ENCODE measurements at places on chromosomes 1 and 21.

DNA sequence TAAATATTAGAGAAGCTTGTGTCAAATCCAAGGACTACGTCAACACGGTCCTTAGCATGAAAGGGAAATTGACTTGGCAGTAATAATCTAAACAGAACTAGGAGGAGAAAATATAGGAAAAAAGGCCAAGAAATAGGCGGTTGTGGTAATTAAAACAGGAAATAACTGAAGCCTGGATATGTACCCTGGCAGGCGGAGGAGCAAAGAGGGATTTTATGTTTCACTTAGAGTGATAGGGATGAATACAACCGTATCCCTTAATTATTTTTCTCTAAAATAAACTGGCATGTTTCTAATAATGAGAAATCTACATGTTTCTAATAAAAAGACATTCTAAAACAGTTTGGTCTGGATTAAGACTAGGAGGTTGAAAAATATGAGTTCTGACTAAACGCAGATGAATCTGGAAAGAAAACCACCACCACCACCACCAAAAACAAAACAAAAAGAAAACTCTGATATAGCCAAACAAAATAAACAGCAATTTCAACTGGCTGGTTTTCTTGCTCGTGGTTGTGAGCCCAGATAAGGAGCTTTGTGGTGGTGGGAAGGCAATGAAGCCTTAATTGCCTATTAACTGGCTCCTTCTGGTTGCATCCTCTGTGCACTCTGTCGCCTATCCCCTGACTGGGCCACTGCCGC lies 334.2 kb upstream of the SNX7 start:
- DNase-seq = no peak

- DNase-seq = no peak
Measured at GRCh38 chr1:55867304-55867843, 652.2 kb upstream of the USP24 start.

- no peak for DNase-seq
Measured at GRCh38 chr1:29311352-29312030, 75.2 kb downstream of the PTPRU start.

DNA sequence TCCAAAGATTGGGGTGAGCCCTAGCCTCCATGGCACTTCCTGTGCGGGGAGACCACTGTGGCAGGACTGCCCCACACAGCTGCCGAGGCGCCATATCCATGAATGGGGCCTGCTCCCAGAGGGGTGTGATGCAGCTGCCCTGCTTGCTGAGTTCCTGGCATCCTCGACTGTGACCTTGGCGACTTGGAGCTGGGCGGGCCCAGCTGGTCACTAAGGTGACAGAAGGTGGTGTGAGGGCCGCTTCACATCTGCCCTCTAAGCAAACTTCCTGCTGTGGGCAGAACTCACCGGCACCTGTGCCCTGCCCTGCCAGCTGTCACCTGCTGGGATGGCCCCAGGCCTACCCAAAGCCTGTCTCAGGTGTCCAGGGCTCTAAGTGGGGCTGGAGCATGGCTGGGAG lies 9.0 kb downstream of the TMEM61 start:
- no peak for DNase-seq

DNA sequence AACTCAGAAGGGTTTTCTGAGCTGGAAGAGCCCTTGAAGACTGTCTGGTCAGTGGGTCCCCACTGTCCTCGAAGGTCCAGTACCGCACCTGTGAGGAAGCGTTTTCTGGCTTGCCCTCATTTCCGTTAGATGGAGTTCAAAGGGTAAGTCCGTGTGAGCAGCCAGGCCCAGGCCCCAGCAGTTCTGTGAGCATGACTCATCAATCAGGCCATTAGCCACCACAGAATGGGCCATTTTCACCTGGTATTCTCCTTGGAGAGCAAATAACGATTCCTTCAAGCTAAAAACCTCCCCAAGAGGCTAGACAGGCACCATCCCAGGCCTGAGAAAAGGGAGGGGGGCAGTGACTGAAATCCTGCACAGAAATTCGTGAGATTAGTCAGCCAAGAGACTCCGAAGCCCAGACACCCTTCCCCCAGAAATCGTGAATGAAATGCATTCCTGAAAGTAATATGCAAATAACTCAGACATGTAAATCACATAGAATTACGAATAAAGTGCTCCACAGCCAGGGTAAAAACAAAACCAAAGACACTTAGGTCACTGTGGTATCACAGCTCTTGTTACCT lies 66.0 kb downstream of the BCAR3 start:
- no peak for DNase-seq

DNA sequence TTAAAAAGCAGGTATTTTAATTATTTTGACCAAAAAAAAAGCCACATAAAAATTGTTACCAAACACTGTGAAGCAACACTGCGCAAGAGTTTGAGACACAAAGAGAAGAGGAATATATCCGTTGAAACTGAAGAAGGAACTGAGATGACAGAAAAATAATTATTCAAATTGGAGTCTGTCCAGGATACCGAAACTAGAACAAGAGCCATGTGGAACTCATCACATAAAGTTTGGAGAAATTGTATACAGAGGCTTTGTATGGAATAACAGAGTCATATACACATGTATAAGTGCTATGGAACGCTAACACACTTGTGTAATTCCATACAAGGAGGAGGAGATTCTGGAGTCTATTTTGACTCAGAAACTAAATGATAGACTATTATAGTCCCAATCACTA lies 675.1 kb upstream of the ADGRL2 start:
- DNase-seq = no peak

- DNase-seq = no peak
Measured at GRCh38 chr1:71307451-71307850, 226.6 kb upstream of the ZRANB2 start.

GRCh38 chr1:194903524-194903923 lies 1704.7 kb downstream of the KCNT2 start:
- no peak for DNase-seq

GRCh38 chr1:203667616-203668015 lies 41.0 kb downstream of the ATP2B4 start:
- no peak for DNase-seq

DNA sequence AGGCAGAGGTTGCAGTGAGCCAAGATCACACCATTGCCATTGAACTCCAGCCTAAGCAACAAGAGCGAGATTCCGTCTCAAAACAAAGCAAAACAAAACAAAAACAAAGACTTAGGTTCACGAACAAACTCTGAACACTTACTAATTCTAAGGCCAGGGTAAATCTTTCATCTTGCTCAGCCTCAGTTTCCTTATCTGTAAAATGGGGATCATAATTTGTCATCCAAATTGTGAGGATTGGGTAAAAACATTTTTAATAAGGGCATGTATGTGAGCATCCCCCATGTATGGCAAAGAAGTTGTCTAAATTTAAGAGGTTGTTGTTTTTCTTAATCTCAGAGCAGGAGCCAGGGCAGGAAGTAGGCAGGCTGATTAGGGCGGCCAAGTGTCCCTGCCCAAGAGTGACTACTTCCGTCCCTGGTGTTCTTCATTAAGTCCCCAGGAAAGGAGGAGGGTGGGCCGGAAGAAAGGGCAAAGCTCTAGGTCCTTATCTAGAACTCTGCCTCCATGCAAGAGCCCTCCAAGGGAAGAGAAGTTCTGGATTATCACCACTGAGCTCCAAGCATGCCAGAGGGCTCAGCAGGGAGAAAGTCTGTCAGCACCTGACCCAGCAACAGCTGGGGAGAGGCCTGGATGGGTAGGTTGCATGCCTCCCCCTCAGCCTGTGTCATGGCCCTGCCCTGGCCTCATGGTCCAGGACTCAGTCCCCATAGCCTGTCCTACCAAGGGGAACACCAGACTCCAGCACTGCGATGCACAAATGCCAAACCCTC lies 49.9 kb upstream of the CLIC4 start:
- no peak for DNase-seq

DNA sequence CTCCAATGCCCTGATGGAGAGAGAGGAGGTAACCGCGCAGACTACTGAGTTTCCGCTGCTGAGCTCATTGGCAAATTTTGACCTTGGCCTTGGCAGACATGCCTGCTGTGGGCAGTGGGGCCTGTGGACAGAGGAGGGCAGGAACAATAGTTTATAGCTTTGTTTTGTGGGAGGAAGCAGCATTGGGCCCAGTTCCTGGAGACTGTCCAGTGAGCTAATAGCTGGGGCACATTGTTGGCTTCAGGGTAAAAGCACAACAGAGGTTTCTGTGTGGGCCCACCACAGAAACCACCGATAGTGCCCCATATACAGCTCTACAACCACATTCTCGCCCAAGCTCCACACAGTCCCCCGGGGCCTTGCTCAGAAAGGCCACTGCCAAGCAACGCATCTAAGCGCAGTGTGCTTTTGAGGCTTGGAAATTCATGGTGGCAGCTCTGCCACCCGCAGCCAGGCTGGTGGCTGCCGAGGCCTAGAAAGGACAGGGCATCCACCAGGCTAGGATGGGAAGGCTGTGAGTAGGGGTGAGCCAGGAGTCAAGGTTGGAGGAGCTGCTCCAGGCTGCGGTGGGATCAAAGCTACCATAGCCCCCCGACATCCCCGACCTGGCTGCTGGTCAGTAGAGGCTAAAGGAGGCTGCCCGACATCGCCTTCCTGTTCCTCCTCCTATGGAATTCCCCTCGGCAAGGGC lies 43.2 kb downstream of the NEK2 start:
- DNase-seq = no peak

- DNase-seq = no peak
Measured at GRCh38 chr1:11500881-11501280, 21.9 kb downstream of the DISP3 start.

- DNase-seq = no peak
Measured at GRCh38 chr1:68453060-68453670, 3.4 kb upstream of the RPE65 start.

- no peak for DNase-seq
Measured at GRCh38 chr1:53327182-53327913, 522 bp downstream of the LRP8 start.

- DNase-seq = no peak
Measured at GRCh38 chr1:175265091-175265490, 72.5 kb upstream of the KIAA0040 start.

GRCh38 chr1:1938613-1939295 lies 19.7 kb upstream of the TMEM52 start:
- DNase-seq = no peak

- DNase-seq = no peak
Measured at GRCh38 chr1:25550155-25550506, 6.7 kb downstream of the LDLRAP1 start.

- no peak for DNase-seq
Measured at GRCh38 chr1:236706183-236706582, 19.9 kb downstream of the ACTN2 start.

DNA sequence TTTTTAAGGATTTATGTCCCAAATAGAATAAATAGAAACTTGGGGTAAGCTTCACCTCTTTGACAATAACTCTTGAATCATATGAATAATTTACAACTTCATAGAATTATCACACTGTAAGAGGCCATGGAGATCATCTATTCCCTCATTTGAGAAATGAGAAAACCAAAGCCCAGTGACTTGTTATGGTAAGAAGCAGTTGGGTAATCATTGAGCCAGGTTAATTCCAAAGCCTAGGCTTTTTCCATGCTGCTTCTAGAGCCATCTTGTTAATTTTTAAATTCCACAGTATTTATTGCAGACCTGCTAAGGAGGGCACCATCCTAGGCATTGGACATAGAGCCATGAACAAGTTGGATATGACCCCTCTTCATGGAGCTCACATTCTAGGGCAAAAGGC lies 160.5 kb downstream of the CDC7 start:
- no peak for DNase-seq

DNA sequence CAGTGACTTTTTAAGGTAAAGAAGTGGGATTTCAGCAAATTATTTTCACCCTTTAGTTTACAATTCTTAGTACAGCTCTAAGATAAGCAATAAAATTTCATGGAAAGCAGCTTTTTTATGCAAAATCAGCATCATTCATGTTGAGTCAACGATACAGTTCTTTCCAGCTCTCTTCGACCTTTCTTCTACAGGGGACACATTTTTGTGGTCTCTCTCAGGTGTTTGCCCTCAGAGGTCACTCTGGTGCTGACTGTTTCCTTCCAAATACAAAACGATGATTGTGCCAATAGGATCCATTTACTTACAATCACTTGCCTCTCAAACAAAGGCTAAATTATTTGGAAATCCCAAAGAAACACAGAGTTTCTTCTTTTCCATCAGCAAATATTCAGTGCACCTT lies 51.0 kb downstream of the PSMG1 start:
- no peak for DNase-seq

DNA sequence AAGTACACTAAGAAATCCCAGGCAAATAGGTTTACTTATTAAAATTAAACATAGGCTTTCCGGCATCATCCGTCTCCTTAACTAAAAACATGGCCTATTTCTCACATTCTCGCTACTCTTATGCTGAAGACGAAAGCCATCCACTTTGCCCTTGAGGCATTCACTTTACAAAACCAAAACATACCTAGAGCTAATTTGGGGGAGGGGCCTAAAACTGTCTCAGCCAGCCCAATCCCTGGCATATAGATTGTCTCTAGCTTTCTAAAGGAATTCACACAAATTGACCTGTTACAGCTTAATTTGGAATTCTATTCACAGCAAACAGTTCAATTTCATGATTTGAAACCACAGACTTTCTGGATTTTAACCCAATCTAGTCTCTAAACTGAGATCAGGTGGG lies 34.8 kb downstream of the SLC35D1 start:
- no peak for DNase-seq

GRCh38 chr1:6822530-6823359 lies 37.5 kb downstream of the CAMTA1 start:
- DNase-seq = peak; percentile 50

- DNase-seq = no peak
Measured at GRCh38 chr1:39721664-39722063, 17.0 kb upstream of the PPIE start.

- no peak for DNase-seq
Measured at GRCh38 chr21:32239551-32239950, 39.3 kb downstream of the MIS18A start.

GRCh38 chr1:111730706-111731105 lies 8.5 kb downstream of the INKA2 start:
- DNase-seq = no peak

DNA sequence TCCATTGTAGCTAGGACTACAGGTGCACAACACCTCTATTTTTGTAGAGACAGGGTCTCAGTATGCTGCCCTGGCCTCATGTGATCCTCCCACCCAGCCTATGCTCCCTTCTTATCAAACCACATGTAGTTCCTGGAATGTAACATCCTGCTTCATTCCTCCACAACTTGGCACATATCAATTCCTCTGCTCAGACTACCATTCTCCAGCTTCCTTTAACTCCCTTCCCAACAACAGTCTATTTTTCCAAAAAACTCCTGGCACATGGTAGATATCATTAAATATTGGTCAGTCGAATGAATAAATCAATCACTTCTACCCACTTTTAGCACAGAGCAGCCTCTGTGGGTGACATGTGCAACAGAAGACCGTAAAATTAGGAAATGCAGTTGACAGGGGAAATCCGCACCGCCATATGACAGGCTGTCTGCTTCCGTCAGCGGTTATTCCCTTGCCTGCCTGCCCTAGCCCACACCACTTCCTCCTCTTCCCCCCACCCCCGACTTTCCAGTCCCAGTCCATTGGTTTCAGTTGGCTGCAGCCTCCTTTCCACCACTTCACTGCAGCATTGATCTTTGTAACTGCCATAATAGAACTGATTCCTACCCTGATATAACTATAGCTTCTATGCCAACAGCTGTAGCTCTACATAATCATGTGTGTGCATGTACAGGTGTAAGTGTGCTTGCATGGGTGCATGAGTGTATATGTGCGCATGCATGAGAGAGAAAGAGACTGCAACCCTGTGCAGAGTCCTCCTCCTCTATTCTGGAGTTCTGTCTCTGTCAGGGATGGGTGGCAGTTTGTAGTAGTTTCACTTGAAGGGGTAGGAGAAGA lies 6.8 kb upstream of the AKR1A1 start:
- no peak for DNase-seq

All from NCI-H1436 treated with DMSO at 0.1 percent for 48 hours (cell line).